ENCODE measurements at places on chromosomes 7 and 10.

DNA sequence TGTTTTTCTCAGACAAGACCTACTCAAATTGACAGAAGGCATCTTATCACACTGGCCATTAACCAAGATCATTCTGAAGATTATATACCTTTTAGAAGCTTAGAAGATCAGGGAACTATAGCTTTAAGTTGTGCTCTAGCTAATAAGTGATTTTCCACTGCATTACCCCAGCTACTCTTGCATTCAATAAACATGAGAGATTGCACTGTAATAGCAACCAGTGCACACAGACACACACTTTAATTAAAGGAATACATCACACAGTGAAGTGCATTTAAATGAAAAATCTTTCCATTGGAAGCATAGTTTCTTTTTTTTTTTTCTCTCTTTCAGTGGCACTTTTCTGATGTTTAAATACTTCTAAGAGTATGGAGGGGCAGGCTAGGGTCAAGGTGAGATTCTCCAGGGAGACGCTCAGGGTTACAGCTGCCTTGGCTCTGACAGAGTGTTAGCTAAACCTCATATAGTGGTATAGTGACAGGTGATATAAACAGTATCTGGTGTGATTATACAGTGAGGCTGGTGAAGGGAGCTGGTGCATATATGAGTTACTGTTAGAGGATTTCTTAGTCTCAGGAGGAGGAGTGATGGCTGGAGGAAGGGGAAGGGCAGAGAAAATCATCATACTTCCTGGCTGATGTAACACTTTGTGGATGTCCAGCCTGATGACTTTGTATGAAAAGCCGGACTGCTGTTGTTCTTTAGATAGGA lies 369.5 kb downstream of the SORCS3 start:
- DNase-seq, result no peak

- no peak for DNase-seq
Observed at GRCh38 chr7:27631391-27631790, 31.3 kb downstream of the HIBADH start.

- DNase-seq, result no peak
Observed at GRCh38 chr7:36620166-36620708, 104.1 kb downstream of the AOAH start.

DNA sequence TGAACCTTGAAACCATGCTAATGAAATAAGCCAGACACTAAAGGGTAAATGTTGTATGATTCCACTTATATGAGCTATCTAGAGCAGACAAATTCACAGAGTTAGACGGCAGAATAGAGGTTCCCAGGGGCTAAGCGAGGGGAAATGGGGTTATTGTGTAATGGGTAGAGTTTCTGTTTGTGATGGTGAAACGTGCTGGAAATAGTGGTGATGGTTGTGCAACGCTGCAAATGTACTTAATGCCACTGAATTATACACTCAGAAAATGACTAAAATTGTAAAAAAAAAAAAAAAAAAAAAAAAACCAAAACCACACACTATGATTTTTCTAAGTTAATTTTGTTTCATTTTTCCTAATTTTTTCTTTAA lies 30.0 kb downstream of the SFXN4 start:
- peak; percentile 69 for DNase-seq

GRCh38 chr10:44395396-44395795 lies 10.5 kb upstream of the CXCL12 start:
- DNase-seq, result no peak

DNA sequence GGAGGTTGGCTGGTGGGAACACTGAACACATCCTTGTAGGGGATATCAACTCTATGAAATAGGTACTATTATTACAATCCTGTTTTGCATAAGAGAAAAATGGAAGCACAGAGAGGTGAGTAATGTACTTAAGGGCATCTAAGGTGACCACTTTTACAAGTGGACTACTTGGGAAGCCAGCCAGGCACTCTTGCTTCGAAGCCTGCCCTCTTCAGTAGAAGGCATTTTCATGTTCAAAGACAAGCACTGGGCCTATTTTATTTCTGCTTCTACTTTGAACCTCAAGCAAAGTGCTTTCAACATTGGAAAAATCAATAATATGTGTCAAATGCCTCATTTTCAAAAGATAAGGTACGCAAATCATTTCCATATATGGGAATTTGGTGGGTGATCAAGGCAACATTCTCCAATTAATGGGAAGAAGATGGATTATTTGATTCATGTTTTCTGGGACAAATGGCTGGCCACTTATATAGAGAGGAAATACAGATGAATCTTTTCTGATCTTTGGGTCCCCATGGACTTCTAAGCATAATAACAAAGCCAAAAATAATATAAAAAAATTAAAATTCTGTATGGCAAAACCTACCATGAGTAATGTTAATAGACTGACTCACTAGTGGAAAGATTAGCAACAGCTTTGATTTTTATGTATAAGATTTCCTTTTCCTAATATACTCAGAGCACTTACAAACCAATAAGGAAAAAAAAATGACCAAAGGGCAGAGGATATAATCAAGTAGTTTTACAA lies 270.2 kb downstream of the FRMD4A start:
- no peak for DNase-seq

GRCh38 chr10:93841961-93842360 lies 51.8 kb upstream of the SLC35G1 start:
- DNase-seq, result no peak

- DNase-seq, result no peak
Observed at GRCh38 chr7:89458114-89458513, 662.6 kb upstream of the TEX47 start.

DNA sequence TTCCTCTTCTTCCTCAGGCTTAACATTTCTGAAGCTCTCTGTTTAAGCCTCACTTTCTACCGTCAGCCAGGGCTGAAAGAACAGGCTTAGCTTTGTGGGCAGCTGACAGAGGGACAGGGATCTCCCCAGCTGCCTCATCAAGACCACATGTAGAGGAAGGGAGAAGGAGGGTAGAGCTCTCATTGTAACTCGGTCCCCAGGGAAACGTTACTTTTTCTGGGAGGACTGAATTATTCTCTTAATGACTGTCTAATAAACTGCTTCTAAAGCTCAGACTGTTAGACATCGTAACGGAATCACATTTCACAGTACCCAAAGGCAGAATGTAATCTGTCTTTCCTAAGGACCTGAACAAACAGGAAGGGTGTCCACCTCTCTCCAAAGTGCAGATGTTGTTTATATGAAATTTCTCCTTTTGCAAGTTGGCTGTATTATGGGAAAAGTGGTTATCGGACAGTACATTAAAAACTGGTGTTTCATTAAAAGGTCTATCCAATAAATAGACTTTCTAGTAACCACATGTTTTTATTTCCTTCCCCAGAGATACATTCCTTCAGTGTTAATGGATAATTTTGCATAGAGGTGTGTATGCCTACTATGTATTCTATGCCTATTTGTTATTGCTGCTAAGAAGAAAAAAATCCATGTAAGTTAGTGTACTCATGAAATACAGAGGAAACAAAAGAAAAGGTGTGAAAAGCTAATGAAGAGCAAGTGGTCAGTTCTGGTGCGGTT lies 144.2 kb downstream of the CTTNBP2 start:
- no peak for DNase-seq

DNA sequence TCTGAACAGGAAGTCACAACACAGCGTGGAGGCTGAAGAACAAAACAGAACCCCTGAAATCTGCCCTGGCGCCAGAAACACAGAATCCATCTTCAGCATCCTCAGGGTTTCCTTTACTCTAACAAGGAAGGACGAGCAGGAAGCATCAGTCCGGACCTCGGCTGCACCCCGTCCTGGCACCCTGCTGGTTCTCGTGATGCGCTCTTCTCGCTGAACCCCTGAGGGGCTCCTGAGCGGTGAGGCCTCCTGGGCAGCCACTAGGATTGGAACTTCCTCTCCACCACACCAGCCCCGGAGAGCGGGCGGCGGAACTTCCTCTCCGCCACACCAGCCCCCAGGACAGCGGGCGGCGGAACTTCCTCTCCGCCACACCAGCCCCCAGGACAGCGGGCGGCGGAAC lies 461.9 kb downstream of the PTPRN2 start:
- no peak for DNase-seq

DNA sequence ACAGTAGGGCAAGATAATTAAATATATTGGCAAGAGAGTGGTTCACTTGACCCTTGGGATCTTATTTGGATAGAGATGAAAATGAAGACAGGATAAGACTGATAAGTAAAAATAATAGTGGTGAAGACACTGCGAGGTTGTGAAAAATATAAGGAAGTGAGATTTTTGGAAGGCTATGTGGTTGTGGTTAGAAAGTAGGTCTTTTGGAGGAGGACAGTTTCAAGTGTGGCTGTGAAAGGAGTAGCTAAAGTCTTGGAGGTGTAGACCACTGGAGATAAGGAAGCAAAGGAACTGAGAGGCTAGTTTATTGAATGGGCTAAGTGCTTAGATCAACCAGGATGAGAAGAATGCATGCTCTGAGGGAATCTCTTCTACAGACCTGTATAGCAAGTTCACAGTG lies 11.2 kb downstream of the MIOS start:
- no peak for DNase-seq

GRCh38 chr10:79024720-79025198 lies 44.0 kb upstream of the ZMIZ1 start:
- DNase-seq, result no peak

- no peak for DNase-seq
Observed at GRCh38 chr10:31359979-31360378, 41.0 kb downstream of the ZEB1 start.

DNA sequence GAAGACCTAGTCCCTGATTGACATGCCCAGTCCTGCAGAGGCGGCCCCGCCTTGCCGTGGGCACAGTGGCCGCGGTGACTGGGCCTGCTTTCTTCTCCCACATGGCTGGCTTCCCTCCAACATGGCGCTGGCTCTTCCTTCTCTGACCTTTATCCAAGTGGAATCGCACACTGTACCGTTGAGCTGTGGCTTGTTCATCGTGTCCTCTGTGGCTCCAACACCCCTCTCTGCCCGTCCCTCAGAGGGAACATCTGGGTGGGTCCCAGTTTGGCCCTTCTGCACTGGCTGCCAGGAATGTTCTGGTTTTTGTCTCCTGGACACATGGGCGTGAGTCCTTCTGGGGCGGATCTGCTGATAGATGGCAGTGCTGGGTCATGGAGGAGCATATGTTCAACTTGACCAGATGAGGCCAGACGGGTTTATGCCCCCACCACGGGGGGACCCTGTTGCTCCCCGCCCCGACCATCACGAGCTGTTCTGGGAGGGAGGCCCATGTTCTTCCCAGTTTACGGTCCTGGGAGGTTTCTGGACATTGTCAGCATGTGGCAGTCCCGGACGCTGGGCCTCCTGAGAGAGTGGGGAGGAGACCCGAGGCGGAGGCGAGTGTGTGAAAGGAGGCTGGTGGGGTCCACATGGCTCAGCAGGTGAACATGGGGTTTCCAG lies 63.5 kb downstream of the LHPP start:
- no peak for DNase-seq

- peak; percentile 78 for DNase-seq
Observed at GRCh38 chr7:23679898-23680413, at the start of gene FAM221A. Gene FAM221A (plus strand): TSS chr7:23680199. CDS start chr7:23680219, 20 bp downstream.

Data from right lung (tissue), 10 donors.